AG09309 (cell line): ENCODE measurements at places on chromosomes 3 and 15.

- DNase-seq: no peak
These were observed 8.1 kb downstream of the WDR82 start for GRCh38 chr3:52270252-52270754.

GRCh38 chr3:130973406-130973805 lies 53.2 kb downstream of the ASTE1 start:
- no peak for DNase-seq

- peak; percentile 78 for DNase-seq
These were observed 3.6 kb upstream of the STARD5 start for GRCh38 chr15:81327516-81327915.

DNA sequence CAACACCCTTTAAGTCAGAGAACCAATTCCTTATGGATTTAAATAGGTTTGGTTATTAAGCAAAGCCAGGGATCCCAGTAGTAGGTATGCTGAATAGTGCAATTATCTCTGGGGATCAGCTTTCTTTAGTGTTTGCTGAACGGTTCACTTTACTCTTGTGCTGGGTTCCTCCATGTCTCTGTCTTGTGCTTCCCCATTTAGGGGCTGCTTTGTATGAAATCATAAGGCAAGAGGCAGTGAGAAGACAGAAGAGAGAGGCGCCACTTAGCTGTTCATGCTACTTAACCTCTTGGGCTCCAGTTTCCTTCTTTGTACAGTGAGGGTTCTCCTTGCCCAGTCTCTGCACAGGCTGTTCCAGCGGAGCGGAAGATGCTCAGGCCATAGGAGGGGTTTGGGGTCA lies 3.5 kb downstream of the ST6GAL1 start:
- DNase-seq: no peak
